ENCODE measurements at places on chromosomes 11 and 22.

DNA sequence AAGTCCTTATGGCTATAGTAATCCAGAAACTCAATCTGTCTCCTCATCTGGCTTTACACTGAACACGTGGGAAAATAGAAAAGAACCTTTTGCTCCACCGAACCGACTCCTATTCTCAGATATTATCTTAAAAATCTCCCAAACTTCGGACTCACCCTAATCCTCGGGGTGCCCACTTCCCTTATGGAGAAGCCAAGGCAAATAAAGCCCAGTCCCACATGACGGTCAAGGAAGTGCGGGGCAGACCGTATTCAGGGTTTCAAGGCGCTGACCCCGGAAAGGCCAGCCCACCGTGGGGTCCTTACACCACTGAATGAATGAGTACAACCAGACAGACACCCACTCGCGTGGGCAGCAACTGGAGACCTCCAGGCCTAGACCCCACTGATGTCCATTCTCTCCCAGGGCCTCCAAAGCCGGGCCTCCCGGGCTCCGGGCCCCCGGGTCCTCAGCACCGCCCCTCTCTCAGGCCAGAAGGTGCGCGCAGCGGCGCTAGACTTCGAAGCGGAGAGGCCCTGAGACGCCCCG is 489 bp downstream of the NUP98 start:
- no peak for DNase-seq

DNA sequence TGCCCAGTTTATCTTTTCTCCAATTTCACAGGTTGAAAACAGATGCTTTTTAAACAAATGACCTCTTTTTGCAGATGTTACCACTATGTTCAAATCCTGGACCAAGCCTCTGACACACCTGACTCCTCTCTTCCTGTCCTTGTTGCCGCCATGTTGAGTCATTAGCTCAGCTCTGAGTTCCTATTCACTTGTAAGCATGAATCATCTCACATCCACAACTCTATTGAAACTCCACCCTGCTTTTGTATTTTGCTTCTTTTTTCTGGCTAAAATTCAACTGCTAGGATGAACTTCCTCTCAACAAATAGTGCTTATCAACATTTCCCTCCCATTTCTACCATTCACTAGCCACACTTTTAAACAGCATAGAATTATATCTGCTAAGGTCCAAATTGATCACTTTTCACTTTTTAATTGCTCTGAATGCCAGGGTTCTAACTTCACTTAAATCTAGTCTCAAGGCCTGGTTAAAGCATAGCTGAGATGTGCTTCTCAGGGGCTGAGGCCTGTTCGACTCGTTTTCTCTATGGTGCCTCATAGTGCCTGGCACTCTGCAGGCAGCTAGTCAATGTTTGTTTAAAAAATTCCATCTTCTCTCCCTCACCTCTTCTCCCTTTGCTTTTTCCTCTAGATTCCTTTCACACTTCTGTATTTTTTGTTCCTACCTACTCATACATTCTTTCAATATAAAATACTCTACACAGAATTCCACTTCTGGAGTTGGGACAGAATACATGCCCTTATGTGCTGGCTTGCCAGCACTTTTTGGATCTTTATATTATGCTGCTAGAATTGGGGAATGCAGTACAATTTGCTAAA is 3.9 kb downstream of the JOSD1 start:
- DNase-seq, result no peak

DNA sequence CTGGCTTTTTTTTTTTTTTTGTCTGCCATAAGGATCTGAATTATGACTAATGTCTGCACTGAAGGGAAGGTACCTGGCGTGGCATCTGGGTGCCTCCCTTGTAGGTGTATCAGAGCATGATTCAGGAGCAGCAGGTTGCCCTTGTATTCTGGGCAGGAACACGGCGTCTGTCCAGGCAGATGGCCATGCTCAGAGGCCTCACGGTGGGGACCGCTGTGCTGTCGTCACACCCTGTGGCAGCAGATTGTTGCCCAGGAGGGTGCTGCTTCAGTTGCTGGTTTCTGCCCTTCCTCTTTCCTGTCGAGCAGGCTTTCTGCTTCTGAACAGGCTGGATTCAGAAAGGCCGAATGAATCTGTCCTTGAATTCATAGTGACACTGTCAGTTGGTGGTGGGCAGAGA is 11.0 kb downstream of the ZNRF3 start:
- no peak for DNase-seq

- DNase-seq, result no peak
Measured at GRCh38 chr11:84549217-84549616, 1077.9 kb downstream of the DLG2 start.

DNA sequence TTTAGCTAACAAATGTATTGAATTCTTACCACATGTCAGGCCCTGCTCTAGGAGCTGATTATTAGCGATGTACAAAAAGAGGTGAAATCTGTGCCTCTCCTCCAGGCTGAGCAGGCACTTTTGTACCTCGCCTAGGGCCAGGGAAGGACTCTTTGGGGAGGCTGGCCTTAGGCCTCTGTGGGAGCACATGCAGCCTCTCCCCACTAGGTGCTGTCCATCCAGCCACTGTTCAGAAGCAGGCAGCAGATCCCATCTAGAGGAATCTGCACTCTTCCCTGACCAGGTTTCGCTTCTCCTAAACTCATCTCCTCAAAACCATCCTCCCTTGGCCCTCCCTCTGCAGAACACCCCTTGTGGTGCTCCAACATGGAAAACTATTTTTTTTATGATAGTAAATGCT is 51.9 kb upstream of the WT1 start:
- peak; percentile 21 for DNase-seq

DNA sequence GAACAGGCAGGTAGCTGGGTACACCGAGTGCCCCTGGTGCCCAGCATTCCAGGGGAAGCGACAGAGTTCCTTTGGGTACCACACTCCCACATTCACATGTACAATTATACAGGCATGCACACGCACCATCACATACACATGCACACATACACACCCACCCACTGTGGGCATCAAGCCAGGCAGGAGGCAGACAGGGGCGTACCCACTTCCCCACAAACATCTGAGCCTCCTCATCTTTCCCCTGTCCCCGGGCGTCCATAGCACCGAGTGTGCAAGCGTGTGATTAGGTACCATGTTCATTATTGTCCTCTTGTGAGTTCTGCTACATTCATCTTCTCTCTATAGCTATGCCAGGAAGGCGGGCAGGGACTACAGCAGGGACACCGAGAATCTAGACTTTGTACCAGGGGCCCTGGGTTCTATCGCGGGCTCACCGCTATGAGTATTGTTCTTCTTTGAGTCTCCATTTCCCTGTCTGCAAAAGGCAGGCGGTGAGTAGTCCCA is 2.1 kb upstream of the CARD10 start:
- no peak for DNase-seq

- no peak for DNase-seq
Measured at GRCh38 chr11:133520707-133521106, 11.6 kb downstream of the OPCML start.

DNA sequence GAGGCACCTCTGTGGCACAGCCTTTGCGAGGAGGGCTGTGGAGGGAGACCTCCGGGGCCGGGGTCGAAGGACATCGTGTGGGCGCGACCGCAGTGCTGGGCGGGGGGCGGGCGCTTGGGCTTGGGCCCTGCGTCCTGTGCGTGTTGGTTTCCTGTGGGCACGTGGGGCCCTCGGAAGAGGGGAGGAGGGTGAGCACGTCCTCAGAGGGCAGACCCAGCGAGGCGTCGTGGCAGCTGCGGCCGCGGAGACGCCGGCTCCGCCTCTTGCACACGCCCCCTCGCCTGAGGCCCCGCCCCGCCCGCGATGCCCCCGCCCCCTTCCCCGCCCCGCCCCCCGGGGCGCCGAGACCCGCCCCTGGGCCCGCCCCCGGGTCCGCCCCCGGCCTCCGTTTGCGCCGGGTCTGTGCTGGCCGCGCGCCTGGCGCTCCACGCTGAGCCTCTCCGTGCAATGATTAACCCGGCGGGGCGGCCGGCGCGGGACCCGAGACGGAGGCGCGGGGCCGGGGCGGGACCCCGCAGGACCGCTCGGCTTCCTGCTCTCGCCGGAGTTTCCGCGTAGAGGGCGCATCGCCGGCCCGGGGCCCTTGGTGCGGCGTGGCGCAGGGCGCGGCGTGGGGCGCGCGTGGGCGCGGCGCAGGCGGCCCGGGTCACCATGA is at the start of gene PRR5:
Gene PRR5 (plus strand): TSS at position 381 of the 655 bp plus-strand sequence. CDS start 271 bp downstream, at position 652.
- peak; percentile 88 for DNase-seq
